NCI-H1092 treated with DMSO at 0.1 percent for 48 hours (cell line): ENCODE measurements at places on chromosomes 5 and 9.

DNA sequence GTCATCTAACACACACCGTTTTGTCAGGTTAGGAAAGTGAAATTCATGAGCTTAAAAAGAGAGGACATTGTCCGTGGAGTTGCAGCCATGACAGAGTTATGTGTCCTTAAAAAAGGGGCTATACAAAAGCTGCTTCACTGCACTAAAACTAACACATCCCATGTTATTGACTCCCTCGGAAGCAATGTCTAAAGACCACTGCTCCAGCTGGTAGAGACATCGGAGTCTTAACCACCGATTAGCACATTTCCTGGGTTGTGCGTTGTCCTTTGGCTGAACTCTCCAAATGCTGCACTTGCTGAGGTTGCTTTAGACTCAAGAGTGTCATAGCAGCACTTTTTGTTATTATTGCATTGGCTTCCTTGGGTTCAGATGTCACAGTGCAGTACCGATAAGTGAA is 128.3 kb upstream of the C9orf72 start:
- peak; percentile 83 for DNase-seq

DNA sequence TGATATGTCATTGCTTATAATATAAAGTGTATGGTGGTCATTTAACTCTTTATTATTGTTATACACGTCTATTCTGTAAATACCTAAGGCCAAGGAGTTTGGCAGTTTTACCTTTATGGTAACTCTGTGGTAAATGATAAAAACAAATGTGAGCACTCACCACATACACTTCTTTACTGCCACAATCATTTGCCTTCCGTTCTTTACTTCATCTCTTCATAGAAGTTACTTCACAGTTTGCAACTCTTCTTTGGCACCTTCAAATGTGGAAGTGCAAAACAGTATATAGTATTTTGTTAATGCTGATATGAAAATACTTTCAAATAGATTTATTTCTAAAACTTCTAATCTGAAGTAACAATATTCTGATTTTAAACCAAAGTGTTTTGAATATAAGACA is 4.4 kb upstream of the MEF2C start:
- no peak for DNase-seq

GRCh38 chr5:3595006-3595961 is at the start of gene IRX1:
TSS of gene IRX1 (plus strand) at chr5:3595832. CDS start at chr5:3596106, 274 bp downstream.
- DNase-seq = peak; percentile 43

DNA sequence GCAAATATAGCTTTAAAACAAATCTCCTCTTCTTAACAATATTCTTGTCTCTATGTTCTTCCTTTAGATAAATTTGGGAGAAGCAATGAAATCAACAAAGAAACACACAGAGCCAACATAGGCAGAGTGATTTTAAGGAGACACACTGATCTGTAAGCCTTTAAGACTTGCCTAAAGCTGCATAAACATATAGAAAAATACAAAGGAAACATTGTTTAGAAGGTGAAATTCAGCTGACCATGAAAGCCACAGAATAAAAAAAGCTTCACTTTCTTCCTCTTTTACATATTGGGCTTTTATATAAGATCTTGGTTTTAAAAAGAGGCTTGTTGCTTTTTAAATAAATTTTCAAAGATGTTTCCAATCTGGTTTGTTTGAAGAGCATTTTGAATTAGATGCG is 1277.5 kb downstream of the EFNA5 start:
- DNase-seq = no peak

DNA sequence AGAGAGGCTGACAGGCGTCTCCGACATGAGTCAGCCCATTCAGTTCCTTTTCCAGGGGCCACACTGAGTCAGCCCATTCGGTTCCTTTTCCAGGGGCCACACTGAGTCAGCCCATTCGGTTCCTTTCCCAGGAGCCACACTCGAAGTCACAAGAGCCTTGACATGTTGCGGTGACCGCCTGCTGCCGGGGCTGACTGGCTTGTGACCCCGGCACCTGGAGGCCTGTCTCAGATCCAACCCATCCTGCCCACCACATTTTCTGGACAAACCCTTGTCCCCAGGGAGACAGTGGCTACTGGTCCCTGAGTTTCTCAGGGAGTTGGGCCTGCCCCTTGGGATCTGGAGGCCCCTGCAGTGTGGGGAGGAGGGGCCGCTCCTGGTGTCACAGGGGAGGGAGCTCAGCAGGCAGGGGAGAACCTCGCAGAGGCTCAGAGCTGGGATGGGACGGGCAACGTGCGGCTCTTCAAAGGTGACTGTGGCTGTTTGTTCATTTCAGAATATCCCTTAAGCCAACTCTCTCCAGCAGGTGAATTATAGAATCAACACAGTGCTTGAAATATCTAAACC is 40.5 kb upstream of the LPCAT1 start:
- no peak for DNase-seq

- DNase-seq = no peak
These were observed 46.5 kb downstream of the AUH start for GRCh38 chr9:91315191-91315590.

DNA sequence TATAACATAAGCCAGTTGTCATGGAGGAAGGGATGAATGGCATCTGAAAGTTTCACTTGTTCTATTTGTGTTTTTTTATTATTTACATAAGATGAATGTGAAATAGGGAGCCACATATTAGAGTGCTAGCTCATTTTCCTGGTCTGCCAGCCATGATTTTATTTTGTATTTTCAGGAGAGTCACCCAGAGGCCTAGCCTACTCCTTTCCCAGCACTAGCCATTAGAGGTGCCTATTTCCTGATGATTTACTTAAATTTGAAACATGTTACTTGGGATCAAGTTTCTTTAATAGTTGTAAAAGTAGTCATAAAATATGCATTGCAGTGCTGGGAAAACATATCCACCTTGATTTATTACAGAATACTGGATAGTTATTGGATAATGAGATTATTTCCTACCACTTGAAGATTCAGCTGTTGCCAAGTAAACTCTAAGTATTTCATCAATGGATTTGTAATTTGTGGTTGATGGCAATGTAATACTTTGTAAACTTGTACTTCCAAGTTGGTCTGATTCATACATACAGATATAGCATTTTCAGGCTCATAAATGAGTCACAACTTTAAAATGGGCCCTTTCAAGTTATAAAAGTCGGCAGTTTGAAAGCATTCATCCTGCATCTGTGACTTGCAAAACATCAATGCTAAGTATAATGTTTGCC is 50.8 kb downstream of the KCNN2 start:
- no peak for DNase-seq

DNA sequence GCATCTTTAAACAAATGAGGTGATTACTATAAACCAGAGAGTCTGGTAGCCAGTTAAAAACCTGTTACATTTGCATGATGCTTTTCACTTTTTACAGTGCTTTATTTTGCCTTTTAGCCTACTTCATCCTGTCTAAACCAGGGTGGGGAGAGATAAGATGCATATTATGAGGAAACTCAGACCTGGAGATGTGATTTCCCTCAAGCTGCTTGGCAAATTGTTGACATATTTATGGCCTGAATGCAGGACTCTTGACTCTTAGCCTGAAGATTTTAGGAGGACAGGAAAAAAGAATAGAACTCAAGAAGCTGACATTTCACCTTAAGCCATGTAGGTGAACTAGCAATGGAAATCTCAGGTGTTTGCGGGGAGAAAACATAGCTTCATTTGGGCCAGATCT is 202.8 kb downstream of the NMUR2 start:
- DNase-seq = no peak

GRCh38 chr9:89576404-89576839 is 28.4 kb upstream of the GADD45G start:
- DNase-seq = peak; percentile 43

GRCh38 chr9:135506327-135507103 is 6.0 kb downstream of the MRPS2 start:
- DNase-seq = no peak

DNA sequence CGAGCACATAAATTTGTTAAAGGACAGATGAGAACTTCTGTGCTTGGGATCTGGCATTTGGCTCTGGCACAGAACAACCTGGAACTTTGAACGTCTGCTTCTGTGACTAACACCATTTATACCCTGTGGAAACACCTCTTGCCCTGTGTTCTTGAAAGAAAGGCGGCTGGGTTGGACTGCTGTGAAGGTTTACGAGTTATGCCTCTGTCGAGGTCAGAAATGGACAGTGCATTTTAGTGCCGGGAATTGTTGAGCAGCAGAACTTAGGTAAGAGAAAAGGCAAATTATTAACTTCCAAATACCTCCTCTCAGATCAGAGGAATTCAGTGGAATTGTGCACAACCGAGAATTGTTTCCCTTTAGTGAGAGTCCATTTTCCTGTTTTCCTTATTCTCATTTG is 14.1 kb upstream of the INIP start:
- DNase-seq = no peak

GRCh38 chr9:20442461-20443319 is 179.6 kb downstream of the MLLT3 start:
- DNase-seq = no peak

- DNase-seq = no peak
These were observed 41.0 kb downstream of the STOM start for GRCh38 chr9:121328876-121329681.

DNA sequence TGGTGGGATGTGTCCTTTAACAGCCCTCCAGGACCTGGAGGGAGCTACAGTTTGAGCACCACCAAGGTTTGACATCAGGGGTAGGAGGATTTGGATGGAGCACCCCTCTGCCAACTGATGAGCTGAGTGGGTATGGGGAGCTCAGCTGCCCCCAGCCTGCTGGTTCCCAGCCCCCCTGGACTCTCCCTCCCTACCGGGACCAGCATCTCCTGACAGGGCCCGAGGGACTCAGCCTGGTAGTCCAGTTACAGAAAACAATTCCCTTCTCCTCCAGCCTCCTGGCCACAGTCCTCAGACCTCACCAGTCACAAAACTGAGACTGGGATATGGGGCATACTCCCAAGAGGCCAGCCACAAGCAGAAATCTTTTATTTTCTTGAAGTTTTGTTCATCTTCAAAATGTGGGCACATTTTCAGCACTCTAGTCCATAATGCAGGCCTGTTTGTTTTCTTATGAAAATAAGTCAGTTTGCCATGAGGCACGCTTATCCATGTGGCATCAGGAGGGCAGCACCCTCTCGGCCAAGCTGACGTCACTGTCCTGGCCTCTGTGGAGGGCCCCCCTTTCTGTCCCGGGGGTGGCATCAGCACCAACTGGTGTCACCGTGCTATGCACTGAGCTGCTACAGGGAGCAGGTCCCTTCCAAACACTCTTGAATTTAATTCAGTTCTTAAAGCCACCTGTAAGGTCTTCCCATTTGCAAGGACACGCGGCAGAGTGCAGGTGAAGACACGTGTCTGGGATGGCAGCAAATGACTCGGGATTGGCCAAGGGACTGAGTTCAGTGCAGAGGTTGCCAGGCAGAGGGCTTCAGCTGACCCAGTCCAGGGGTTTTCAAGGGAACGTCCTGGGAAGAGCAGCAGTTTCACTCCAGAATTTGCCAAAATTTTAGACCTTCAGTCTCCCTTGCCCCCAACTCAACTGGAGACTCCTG is 187.6 kb downstream of the GADD45G start:
- DNase-seq = no peak

GRCh38 chr9:111914749-111915424 is 18.3 kb downstream of the UGCG start:
- peak; percentile 56 for DNase-seq

DNA sequence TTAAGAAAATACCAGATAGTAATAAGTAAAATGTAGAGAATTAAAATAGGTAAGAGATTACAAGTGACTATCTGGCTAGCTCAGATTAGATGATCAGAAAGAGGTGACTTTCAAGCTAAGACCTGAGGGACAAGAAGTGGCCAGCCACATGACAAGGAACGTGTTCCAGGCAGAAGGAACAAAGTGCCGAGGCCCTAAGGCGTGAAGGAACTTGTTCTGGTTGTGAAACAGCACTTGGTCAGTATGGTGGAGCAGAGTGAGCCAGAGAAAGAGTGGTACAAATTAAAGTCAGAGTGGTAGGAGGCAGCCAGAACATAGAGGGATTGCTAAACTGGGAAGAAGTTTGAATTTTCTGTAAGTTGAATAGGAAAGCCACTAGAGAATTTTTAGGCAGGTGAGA is 73.6 kb downstream of the ADRB2 start:
- no peak for DNase-seq

DNA sequence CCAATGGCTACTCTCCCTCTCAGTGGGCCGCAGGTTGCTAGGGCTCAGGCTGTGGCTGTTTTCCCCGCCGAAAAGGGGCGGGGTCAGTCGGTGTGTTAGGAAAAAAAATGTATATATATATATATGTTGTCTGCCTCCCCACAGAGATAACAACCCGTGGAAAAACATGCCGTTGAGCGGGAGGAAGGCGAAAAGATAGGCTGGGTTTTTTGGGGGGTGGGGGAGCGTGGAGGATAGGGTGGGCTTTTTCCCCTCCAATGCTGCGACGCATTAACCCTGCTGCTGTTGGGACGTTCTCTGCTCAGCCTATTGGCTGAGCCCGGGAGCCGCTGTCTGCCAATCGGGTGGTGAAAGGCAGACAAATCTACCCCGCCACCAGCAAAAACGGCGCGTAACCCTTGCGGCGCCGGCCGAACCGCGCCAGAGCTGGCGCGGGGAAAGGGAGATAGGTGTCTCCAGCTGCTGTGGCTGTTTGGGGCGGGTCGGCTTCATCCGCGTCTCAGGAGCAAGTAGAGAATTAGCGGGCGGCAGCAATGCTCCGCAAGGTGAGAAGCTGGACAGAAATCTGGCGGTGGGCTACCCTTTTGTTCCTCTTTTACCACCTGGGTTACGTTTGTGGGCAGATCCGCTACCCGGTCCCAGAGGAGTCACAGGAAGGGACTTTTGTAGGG is at the start of gene PCDHGC4:
Gene PCDHGC4, plus strand, starts transcription at position 390 of the 671 bp plus-strand sequence. Its CDS starts 144 bp downstream, at position 534.
- peak; percentile 67 for DNase-seq

DNA sequence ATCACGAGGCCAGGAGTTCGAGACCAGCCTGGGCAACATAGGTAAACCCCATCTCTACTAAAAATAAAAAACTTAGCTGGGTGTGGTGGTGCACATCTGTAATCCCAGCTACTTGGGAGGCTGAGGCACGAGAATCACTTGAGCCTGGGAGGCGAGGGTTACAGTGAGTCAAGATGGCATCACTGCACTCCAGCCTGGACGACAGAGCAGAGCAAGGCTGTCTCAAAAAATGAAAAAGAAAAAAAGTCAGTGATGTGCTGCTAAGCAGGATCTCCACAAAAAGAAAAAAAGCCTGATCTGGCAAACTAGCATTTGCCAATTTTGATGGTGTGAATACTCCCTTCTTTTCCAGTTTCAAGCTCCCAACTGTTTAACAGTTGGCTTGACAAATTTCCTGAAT is 21.9 kb downstream of the F2R start:
- DNase-seq = no peak

GRCh38 chr5:67870662-67871061 is 344.9 kb upstream of the PIK3R1 start:
- DNase-seq = no peak
